ENCODE measurements at places on chromosomes 12 and 14. TPM values are rescaled to one million over a fixed set of nuclear protein-coding genes. Genes with fewer than 3 reads are reported as not detected.
A peak's percentile ranks its signal among the peaks of the same experiment; 100 is the strongest.

Gene APOLD1
- total RNA-seq: 5.7 TPM

DNA sequence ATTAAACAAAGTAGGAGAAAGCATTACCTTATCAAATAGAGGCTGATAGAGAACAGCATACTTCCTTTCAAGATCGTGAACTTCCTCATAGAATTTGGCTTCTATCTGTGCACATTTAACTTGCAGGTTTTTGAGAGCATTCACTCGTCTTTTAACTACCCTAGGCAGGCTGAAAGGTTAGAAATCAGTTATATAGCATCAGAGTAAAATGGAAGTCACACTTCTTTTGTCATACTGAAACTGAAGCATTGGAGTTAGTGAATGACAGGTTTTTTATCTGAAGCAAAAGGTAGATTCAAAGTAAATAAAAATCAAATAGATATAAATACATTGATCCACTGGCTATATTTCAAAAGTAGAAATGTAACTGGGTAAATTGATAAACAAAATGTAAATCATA, 24.4 kb downstream of the NAP1L1 start:
- H3K27me3 ChIP-seq: no peaks in the 10 kb centered on the region
- peaks cover 75% of the 10 kb centered on the region for H3K36me3 ChIP-seq
- no peak for DNase-seq
- peaks cover 21% of the 10 kb centered on the region for H3K4me1 ChIP-seq

DNA sequence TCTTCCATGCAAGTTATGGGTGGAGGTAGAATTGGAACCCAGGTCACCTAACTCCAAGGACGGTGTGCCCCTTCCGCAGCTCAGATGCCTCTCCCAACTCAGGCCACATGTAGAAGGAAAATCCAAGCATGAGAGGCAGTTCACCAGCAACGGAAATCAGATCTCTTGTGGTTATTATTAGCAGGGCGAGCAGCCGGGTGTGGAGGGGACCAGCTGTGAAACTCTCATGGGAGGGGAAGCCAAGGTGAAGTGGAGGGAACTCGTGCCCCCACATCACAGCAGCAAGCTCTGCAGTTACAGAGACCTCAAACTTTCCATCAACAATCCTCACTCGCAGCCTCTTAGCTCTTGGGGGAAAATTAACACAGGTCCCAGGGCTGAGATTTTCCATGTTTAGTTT, 79.7 kb downstream of the KSR2 start:
- no peak overlapping the region for H3K27ac ChIP-seq
- no peaks in the 10 kb centered on the region for H3K36me3 ChIP-seq
- H3K27me3 ChIP-seq: peaks cover 3% of the 10 kb centered on the region
- no peaks in the 10 kb centered on the region for H3K4me1 ChIP-seq
- DNase-seq: no peak
- H3K4me3 ChIP-seq: no peak overlapping the region

GRCh38 chr12:75815756-75816155, 215.8 kb downstream of the PHLDA1 start:
- H3K4me3 ChIP-seq: no peak overlapping the region
- no peak for DNase-seq
- H3K27me3 ChIP-seq: peaks cover 8% of the 10 kb centered on the region
- H3K36me3 ChIP-seq: no peaks in the 10 kb centered on the region
- no peak overlapping the region for H3K27ac ChIP-seq

DNA sequence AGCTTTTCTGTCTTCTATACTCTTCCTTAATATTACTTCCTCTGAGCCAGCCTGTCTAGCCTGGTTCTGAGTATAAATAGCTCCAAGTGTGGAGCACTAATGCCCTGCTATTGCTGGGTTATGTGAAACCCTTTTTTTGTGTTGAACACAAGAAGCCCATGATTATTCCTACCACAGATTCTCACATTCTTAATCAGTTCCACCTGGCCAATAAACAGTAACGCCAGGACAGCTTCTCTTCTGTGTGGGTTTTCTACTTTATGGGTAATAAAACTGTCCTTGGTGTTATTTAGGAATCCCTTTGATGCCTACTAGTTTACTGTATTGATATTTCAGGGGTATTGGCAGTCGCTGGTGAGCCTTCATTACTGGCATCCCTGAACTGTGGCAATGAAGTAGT, 48.9 kb upstream of the LRIG3 start:
- no peak for DNase-seq
- H3K4me1 ChIP-seq: no peaks in the 10 kb centered on the region
- H3K36me3 ChIP-seq: no peaks in the 10 kb centered on the region
- H3K27me3 ChIP-seq: no peaks in the 10 kb centered on the region

DNA sequence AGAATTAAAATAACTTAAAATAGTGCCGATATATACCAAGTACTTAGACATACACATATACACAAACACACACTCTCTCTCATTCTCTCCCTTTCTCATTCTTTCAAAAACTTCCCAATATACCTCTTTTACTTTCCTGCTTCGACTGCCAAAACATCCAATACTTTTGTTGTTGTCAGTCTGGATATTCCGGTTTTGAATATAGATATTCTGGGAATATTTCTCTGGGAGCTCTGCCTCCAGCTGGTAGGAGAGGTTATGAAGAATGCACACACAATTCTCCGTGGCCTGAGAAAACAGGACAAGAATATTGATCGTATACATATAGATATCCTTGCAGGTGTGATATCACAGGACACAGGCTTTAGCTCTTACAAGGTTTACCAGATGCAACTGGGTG, 66.6 kb upstream of the YARS2 start:
- peaks cover 2% of the 10 kb centered on the region for H3K27me3 ChIP-seq
- H3K4me3 ChIP-seq: no peak overlapping the region
- H3K4me1 ChIP-seq: no peaks in the 10 kb centered on the region
- H3K36me3 ChIP-seq: no peaks in the 10 kb centered on the region
- H3K27ac ChIP-seq: no peak overlapping the region

- H3K4me1 ChIP-seq: no peaks in the 10 kb centered on the region
- DNase-seq: no peak
- H3K27ac ChIP-seq: no peak overlapping the region
- H3K27me3 ChIP-seq: peaks cover under 1% of the 10 kb centered on the region
- no peak overlapping the region for H3K4me3 ChIP-seq
These were observed 222.1 kb downstream of the RPS29 start for GRCh38 chr14:49363821-49364751.

DNA sequence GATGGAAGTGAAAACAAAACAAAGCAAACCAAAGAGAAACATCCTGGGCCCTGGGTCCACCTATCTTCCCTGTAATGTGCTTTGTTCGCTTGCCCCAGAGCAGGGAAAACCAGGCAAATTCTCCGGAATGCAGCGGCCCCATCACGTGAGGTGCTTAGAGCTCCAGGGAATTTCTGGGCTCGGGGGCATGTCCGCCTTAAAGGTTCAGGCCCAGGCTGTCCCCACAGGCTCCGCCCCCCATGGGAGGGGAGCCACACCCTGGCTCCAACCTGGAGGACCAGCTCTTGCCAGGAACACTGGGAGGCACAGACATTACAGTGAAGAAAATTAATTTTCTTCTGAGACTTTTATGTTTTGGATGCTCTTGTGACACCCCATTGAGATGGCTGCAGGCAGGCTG, 69.9 kb downstream of the RBM19 start:
- no peaks in the 10 kb centered on the region for H3K27me3 ChIP-seq
- peaks cover 3% of the 10 kb centered on the region for H3K4me1 ChIP-seq

DNA sequence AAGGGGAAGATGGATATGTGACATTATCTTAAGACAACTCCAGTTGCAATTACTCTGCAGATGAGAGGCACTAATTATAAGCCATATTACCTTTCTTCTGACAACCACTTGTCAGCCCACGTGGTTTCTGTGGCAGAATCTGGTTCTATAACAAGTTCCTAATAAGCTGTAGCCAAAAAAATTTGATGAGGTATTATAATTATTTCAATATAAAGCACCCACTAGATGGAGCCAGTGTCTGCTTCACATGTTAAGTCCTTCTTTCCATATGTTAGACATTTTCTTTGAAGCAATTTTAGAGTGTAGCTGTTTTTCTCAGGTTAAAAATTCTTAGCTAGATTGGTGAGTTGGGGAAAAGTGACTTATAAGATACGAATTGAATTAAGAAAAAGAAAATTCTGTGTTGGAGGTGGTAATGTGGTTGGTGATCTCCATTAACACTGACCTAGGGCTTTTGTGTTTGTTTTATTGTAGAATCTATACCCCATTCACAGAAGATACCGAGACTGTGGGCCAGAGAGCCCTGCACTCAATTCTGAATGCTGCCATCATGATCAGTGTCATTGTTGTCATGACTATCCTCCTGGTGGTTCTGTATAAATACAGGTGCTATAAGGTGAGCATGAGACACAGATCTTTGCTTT, 36.9 kb downstream of the PSEN1 start:
- H3K36me3 ChIP-seq: peaks cover 30% of the 10 kb centered on the region
- peak; percentile 27 for DNase-seq
- H3K27ac ChIP-seq: no peak overlapping the region
- no peaks in the 10 kb centered on the region for H3K27me3 ChIP-seq

DNA sequence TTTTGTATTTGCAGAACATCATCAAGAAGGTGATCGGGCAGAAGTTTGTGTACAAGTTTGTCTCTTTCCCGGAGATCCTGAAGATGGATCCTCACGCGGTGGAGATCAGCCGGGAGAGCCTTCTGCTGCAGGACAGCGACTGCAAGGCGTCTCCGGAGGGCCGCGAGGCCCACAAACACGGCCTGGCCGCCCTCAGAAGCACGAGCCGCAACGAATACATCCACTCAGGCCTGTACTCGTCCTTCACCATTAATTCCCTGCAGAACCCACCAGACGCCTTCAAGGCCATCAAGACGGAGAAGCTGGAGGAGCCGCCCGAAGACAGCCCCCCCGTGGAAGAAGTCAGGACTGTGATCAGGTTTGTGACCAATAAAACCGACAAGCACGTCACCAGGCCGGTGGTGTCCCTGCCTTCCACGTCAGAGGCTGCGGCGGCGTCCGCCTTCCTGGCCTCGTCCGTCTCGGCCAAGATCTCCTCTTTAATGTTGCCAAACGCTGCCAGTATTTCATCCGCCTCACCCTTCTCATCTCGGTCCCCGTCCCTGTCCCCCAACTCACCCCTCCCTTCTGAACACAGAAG, 52.8 kb downstream of the ELK3 start:
- no peaks in the 10 kb centered on the region for H3K27me3 ChIP-seq
- H3K4me3 ChIP-seq: no peak overlapping the region
- H3K27ac ChIP-seq: no peak overlapping the region
- DNase-seq: no peak
- peaks cover 30% of the 10 kb centered on the region for H3K36me3 ChIP-seq

Measured in activated CD8-positive, alpha-beta T cell treated with anti-CD3 and anti-CD28 coated beads for 36 hours (primary cell).